ENCODE measurements at places on chromosomes 3 and 15.

- DNase-seq = no peak
Measured at GRCh38 chr15:68488966-68489365, 57.0 kb upstream of the ITGA11 start.

GRCh38 chr3:157151151-157151550 is 8.8 kb downstream of the CCNL1 start:
- DNase-seq = no peak

- no peak for DNase-seq
Measured at GRCh38 chr3:58073301-58074108, 65.3 kb downstream of the FLNB start.

DNA sequence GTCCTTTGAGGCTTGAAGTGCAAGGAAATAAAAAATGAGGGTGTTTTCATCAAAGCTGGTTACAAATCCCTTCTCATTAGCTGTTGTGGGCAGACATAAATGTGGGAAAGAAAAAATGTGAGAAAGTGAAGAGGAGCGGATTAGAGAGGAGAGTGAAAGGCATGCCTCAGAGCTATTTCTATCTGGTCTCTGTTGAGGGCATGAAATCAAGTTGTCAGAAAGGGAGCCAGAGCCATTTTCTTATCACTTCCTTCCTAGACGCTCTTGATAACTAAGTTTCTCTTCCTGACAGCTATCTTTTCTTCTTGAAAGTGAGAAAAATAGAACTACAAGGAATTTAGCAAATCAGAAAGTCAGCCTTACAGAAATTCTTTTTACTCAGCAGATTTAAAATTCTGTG is 20.8 kb upstream of the CAPN3 start:
- no peak for DNase-seq

DNA sequence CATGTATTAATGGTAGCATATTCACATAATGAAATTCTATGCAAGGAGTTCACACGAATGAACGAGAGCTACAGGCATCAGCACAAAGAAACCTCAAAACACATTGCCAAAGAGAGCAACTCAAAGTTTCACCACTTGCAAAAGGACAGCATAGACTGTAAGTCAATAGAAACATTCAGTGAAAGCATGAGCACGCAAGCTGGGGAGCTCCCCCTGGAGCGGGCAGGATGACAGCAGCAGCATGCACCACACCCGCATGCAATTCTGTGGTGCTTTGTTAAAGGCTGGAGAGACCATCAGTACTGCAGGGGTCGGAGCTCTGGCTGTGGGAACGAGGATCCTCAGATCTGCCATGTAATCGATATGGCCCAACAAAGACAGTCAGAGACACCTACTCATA is 18.7 kb downstream of the OCA2 start:
- no peak for DNase-seq

DNA sequence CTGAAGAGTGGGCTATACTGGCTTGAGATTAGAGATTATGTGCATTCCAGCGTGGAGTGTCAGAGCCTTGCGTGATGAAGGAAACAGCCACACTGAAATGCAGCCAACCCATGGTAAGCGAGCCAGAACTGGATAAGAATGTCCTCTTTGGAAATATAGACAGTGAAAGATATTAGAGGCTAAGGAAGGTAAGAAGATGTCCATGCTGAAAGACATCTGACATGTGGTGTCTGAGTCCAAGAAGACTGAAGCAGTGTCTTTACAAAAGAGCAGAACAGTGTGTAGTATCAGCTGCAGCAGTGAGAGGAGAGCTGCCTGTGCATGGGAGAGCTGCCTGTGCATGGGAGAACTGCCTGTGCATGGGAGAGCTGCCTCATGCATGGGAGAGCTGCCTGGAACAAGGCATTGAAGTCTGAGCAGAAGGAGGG is 672.2 kb downstream of the DIPK2A start:
- no peak for DNase-seq
